Retina (tissue), 1 donor: ENCODE measurements at places on chromosomes 13 and 19.

DNA sequence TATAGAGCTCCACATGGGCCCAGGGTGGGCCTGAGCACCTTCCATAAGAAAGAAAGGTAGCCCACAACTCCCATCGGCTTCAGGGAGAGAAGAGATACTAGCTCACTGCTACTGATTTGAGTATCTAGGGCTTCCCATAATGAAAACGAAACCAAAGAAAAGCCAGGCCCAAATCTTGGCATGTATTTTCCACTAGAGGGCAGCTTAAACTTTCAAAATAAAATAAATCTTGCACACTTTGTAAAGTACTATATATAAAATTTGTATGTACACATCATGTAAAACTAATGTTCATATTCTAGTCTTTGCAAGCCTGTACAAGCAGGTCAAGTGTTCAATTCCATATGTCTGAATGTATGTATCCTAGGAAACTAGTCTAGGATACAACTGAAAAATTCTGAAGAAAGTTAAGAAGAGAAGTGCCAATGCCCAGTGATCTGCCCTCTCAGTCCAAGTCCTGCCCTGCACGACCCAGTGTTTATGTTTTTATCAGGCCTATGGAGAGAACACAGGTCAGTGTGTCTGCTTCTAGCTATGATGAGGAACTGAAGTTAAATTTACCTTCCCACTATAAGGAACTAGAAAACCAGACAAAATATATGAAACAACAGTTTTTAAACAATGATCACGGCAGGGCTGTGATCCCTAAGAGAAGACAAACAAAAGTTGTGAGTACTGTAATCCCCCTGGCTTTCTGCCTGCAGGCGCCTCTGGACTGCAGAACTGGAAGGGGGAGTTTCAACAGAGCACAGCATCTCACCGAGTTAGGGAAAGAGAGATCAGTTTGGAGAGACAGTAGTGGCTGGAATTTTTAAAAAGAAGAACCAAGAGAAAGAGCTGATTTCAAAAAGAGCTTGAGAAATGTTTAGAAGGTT lies 475.7 kb downstream of the UQCRFS1 start:
- DNase-seq = peak; percentile 60

GRCh38 chr19:46296722-46297461 lies at the start of gene HIF3A:
Gene HIF3A (plus strand): TSS chr19:46297042. CDS start chr19:46297077, 35 bp downstream.
- DNase-seq = peak; percentile 88

DNA sequence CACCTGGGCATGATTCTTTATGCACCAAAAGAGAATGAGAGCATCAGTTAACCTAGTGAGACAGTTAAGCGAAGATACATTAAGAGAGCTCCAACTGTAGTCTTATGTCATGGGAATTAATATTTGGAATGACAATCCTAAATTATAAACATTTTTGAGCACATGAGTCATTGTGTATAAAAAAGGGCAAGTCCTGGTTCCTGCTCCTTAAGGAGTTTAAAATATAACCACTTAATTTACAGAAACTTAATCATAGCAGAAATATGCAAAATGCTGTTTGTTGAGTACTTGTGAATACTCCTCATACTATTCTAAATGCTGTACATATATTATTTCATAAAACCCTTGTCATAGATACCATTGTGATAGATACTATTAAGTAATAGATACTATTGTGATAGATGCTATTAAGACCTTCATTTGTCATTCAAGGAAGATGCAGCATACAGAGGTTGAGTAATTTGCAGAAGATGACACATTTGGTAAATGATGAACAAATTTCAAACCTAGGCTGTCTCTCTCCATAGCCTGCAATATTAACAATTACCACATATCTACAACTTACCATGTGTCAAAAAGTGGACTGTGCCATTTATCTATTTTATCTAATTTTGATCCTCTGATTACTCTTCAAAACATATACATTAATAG lies 301.0 kb downstream of the TBC1D4 start:
- no peak for DNase-seq

DNA sequence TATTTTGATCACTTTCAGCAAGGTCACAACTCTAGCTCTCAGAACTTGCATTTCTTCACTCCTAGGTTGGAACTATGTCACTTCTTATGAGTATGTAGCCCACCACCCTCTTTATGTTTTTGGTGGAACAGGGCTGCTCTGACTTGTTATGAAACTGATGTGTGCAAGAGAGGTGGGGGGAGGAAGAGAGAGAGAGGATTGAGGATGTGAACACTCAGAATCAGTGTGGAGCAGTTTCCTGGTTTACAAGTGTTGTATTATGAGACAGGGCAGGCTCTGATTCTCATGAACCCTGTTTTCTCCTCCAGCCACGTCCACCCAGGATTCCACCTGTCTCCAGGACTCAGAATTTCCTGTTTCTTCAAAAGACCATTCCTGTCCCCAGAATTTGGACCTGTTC lies 16.1 kb downstream of the ZNF317 start:
- no peak for DNase-seq
